Renal pelvis (tissue), 12 donors: ENCODE measurements at places on chromosomes 5 and 9.
A peak's percentile ranks its signal among the peaks of the same experiment; 100 is the strongest.

- peak; percentile 54 for DNase-seq
Measured at GRCh38 chr9:112487008-112487798, 576 bp downstream of the KIAA1958 start.

- DNase-seq, result no peak
Measured at GRCh38 chr9:93077811-93078210, 18.2 kb upstream of the CARD19 start.

DNA sequence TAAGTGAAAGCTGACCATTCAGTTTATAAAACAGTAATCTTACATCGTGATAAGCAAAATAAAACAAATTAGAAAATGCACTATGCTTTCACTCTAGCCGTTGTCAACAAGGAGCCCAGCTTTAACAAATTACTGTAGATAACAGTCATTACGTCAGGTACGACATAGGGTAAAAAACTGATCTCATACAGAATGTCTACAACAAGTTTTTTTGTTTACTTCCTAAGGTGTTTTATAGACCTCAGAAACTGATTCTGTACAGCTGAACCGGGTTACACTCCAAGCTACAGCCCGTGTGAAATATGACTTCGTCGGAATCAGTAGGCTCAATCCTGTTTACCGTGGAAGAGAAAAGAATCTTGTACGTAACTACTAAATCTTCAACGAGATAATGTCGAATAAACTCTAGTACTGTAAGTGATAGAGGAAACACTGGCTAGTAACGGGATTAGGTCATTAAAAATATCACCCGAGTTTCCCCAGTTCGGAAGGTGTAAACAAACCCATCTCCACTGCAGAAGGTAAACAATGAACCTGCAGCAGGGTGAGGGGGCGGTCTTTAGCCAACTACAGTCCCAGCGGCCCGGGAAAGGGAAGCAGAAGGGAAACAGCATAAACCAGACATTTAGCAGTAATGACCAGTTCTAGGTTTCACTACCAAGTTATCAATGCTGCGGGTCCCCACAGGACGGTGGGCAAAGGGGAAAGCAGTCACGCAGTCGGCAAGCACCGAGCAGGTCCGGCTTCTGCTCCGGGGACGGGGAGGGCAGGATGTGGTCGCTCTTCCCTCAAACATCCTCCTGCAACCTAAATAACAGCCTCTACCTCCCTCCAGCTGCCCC is 1.1 kb downstream of the RICTOR start:
- peak; percentile 46 for DNase-seq

GRCh38 chr5:73214996-73215395 is 42.0 kb downstream of the TMEM174 start:
- DNase-seq, result peak; percentile 43

GRCh38 chr5:13212886-13213285 is 731.6 kb downstream of the DNAH5 start:
- DNase-seq, result no peak

GRCh38 chr9:21669701-21670100 is 132.7 kb upstream of the MTAP start:
- DNase-seq, result no peak

DNA sequence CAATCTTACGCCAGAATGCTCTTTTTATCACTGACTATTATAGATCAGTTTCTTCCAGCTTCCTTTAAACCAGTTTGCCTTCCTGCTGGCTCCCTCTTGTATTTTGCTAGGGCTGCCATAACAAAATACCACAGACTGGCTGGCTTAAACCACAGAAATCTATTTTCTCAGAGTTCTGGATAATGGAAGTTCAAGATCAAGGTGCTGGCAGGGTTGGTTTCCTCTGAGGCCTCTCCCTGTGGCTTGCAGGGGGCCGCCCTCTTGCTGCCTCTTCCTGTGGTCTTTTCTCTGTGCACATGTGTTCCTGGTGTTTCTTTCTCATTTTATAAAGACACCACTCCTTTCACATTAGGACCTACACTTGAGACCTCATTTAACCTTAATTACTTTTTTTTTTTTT is 6.8 kb upstream of the FXN start:
- no peak for DNase-seq

DNA sequence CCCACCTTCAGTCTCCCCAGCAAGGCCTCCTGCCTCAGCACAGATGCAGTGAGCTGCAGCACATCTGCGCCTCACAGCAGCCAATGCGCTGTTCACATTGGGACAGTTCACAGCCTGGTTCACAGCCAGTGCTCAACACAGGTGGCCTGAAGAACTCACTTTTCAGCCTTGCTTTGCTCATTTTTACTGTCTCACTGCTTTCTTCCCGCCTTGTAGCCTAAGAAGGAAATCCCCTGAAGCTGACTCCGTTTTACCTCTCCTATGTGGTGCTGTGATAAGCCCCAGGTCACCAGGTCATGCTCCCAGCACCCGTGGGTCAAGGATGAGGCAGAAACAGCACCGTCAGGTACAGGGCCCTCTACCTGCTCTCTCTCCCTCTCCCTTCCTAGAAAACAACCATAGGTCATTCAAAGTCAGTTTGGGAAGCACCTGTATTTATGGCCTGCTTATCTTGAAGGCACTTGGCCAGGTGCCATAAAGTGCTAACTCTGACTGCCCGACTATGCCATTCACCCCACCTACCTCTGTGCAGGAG is 1.1 kb downstream of the GCNT4 start:
- no peak for DNase-seq

- DNase-seq, result no peak
Measured at GRCh38 chr5:149063896-149064478, 1.1 kb upstream of the SH3TC2 start.

DNA sequence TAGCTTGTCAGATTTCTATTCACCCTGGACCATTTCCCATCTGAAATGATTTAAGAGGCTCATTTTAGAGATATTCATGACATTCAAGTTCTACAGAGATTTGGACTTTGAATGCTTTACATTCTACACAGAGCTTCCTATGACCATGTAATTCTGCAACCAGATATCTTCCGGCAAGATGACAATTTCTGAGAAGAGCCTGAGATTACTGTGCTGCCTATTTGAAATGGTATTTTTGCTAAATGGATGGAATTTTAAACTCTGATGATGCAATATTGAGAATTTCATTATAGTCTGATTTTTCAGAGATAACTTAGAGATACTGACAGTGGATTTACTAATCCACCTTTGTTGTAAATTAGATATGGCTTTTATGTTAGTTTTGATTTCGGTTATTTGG is 16.0 kb upstream of the ACOT12 start:
- DNase-seq, result no peak

- no peak for DNase-seq
Measured at GRCh38 chr5:160534914-160535313, 113.3 kb downstream of the PTTG1 start.

DNA sequence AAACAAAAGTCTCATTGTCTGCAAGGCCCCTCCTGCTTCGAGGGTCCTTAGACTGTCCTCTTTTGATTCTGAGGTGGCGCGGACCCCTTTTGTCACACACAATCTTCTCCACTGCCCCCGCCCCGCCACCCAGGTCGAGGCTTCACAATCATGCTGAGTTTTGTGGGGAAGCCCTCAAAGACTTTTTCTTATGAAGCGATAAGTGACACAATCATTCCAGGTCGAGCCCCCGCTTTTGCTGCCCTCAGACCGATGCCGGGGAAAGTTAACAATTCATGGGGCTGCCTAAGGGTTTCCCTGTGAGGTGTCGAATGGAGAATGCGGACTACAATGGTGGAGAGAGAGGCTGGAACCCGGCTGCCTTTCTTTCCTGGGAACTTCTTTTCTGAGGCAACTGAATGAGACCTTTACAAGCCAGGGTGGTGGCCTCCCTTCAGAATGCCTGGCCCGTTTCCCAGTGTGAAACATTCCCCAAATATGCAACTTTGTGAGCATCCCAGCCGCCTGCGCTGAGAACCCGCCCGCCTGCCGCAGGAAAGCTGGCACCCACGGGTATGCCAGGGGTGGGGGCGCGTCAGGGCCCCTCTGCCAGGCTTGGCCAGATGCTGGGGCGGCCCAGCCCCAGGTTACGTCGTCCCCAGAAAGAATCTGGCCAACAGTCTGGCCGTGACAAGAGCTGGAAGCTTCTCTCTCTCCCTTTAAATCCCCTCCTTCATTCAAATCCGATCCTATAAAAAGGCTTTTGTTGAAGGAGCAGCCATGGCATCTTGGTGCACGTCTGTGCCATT is 71.9 kb downstream of the MAP1B start:
- no peak for DNase-seq

GRCh38 chr9:92147030-92147851 is 32.0 kb upstream of the SPTLC1 start:
- DNase-seq, result peak; percentile 54

DNA sequence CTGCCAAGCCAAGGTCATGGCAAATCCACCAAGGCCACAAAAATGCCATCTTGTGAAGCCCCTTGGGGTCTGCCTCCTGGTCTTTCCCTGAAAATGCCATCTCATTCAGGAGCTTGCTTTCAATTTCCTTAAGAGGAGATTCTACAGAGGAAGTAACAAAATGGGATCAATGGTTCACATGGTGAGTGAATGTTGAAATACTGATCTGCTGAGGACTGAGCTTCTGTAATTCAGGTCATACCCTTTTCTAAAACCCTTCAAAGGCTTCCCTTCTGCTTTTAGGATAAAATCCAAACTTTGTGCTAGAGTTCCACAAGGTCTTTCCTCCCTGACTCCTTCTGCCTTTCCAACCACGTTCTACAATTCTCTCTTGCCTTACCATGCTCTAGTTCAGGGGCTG is 24.7 kb upstream of the NR3C1 start:
- DNase-seq, result no peak

GRCh38 chr5:52771343-52772039 is 16.2 kb upstream of the ITGA1 start:
- no peak for DNase-seq

DNA sequence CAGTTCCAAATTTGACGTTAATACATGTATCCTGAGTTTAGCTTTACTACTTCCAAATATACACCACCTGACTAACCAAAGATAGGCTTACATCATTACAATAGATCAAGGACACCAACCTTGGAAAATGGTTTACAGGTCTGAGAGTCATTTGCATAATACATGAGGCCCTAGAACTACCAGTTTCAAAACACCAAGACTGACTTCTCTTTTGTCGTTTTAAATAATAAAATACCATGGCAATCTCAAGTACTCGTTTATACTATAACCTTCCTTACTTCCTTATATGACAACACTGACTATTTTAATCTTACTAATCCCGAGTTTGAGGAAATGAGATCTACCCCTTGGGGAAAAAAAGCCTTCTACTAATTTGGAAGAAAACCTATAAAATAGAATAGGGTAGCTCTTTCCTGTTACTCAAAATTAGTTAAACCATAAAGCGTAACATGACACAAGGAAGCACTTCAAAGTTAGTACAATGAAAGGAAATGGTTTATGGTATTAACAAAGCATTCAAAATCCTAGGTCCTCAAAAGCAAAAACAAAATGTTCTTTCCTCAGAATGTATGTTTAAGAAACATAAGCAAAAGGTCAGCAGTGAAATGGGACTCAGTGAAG is 42.1 kb downstream of the UBQLN1 start:
- no peak for DNase-seq

GRCh38 chr9:92292338-92293074 is 991 bp downstream of the IARS1 start:
- no peak for DNase-seq

- no peak for DNase-seq
Measured at GRCh38 chr5:178196986-178197385, 7.3 kb upstream of the HNRNPAB start.

DNA sequence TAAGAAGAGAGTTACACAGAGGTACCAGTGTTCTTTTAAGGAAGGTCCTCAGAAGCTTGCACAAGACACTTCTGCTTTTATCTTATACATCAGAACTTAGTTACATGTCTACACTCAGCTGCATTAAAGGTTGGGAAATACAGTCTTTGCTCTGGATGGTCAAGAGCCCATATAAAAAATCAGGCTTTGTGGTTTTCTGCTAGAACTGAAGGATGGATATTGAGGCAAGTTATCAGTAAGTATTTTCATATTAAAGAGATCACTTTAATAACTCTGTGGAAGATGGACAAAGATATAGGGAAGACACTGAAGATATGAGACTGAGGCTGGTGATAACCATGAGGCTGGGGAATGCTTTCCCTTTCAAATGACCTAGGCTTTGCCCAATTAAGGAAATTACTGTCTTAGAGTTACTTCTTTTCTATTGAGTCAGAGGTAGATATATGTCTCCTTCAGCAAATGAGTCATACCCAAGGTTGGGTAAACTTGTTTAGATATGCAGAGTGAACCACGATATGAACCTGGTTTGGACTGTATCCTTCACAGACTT is 87.0 kb upstream of the TNC start:
- DNase-seq, result no peak

GRCh38 chr5:29143266-29143665 is 2050.2 kb upstream of the CDH6 start:
- DNase-seq, result no peak

- DNase-seq, result no peak
Measured at GRCh38 chr5:43362725-43363435, 49.3 kb downstream of the CCL28 start.

- no peak for DNase-seq
Measured at GRCh38 chr9:130921989-130922892, 16.8 kb downstream of the FIBCD1 start.

GRCh38 chr5:56419667-56420066 is 186.5 kb upstream of the ANKRD55 start:
- no peak for DNase-seq

GRCh38 chr5:171840711-171841522 is 55.3 kb downstream of the SMIM23 start:
- DNase-seq, result no peak

DNA sequence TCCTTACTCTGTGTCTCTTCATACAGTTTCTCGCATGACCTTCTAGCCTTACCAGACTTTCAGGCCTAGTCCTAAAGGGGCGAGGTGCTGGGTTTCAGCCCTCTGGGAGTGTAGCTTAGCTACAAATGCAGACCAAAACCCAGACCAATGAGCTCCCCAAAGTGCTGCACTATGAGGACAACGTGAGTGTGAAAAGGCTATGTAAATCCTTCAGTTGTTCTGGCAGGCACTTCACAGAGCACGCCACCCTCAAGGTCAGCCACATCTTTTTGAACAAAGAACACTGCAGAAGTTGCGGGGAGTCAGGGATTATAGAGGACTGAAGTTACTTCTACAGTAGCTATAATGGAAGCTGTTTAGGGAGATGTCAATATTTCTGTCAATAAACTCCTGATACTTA is 301.7 kb downstream of the MARCHF11 start:
- no peak for DNase-seq

- no peak for DNase-seq
Measured at GRCh38 chr9:97714435-97714834, 17.3 kb upstream of the XPA start.
